Tibial nerve (tissue), 4 donors: ENCODE measurements at places on chromosomes 11 and 22. TPM values are rescaled to one million over a fixed set of nuclear protein-coding genes. Genes with fewer than 3 reads are reported as not detected.
A peak's percentile ranks its signal among the peaks of the same experiment; 100 is the strongest.

Gene FADS2
- 59.2 TPM for total RNA-seq

Gene NCAPH2
- 43.9 TPM for total RNA-seq

Gene MPST
- total RNA-seq: 193 TPM

Gene RTN4R
- total RNA-seq: 6.9 TPM

Gene GGTLC2
- total RNA-seq: not detected

Gene PANX3
- total RNA-seq: not detected

DNA sequence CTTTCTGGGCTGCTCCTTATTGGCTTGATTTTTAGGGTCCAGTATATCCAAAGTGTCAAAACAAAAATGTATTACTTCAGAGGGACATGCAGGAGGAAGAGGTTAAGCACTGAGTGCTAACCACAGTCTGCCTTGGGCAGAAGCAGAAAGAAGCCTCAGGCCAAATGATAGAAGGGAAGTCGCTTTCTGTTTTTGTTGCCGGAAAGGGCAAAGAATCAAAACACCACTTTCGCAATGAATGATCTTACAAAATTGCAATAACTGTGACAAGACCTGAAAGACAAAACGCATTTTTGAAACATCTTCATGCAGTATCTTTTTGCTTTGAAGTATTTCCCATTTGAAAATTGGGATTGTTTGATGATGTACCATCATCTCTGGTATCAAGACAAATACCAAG is 70.1 kb upstream of the PICALM start:
- no peak overlapping the region for H3K27ac ChIP-seq
- no peaks in the 10 kb centered on the region for H3K4me1 ChIP-seq
- H3K4me3 ChIP-seq: no peak overlapping the region
- H3K27me3 ChIP-seq: no peaks in the 10 kb centered on the region
- DNase-seq: no peak
- H3K36me3 ChIP-seq: no peaks in the 10 kb centered on the region

DNA sequence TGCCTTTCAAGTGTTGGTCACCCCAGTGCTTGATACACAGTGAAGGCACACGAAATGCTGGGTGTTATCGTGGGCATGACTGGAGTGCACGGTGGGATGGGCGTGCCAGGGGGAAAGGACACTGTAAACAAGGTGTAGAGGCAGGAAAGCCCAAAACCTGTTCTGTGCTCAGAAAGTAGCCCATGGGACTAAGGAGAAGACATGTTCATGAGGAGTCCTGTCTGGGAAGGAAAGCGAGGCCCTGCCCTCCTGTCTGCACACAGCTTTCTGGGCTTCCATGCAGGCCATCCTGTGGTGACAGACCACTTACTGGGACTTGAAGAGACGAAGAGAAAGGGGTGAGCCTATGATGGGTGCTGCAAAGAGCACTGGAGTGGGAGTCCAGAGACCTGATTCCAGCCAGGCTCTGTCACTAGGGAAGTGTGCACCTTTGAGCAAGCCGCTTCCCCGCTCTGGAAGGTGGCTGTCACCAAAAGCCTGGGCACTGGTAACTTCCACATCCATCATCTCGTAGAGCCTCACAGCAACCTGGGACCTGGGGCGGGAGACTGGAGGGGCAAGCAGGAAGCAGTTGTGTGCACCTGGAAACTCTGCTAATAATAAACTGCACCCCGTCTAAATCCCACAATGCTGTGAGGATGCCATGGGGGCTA is 846 bp upstream of the POU2F3 start:
- no peaks in the 10 kb centered on the region for H3K36me3 ChIP-seq
- no peak for DNase-seq
- H3K4me3 ChIP-seq: no peak overlapping the region
- H3K4me1 ChIP-seq: no peaks in the 10 kb centered on the region
- H3K27ac ChIP-seq: no peak overlapping the region

- H3K36me3 ChIP-seq: no peaks in the 10 kb centered on the region
- peaks cover 20% of the 10 kb centered on the region for H3K4me1 ChIP-seq
- H3K4me3 ChIP-seq: no peak overlapping the region
- H3K27ac ChIP-seq: no peak overlapping the region
- DNase-seq: no peak
- no peaks in the 10 kb centered on the region for H3K27me3 ChIP-seq
These were observed 12.3 kb downstream of the TBX1 start for GRCh38 chr22:19772673-19773469.

GRCh38 chr11:107198490-107199007 is 180.3 kb upstream of the GUCY1A2 start:
- no peaks in the 10 kb centered on the region for H3K36me3 ChIP-seq
- H3K27ac ChIP-seq: no peak overlapping the region
- DNase-seq: no peak
- H3K4me3 ChIP-seq: no peak overlapping the region
- H3K27me3 ChIP-seq: no peaks in the 10 kb centered on the region
- no peaks in the 10 kb centered on the region for H3K4me1 ChIP-seq

GRCh38 chr22:49370627-49371301 is 456.9 kb downstream of the BRD1 start:
- H3K27ac ChIP-seq: no peak overlapping the region
- no peaks in the 10 kb centered on the region for H3K4me1 ChIP-seq
- no peak for DNase-seq
- H3K27me3 ChIP-seq: no peaks in the 10 kb centered on the region
- no peak overlapping the region for H3K4me3 ChIP-seq
- no peaks in the 10 kb centered on the region for H3K36me3 ChIP-seq

DNA sequence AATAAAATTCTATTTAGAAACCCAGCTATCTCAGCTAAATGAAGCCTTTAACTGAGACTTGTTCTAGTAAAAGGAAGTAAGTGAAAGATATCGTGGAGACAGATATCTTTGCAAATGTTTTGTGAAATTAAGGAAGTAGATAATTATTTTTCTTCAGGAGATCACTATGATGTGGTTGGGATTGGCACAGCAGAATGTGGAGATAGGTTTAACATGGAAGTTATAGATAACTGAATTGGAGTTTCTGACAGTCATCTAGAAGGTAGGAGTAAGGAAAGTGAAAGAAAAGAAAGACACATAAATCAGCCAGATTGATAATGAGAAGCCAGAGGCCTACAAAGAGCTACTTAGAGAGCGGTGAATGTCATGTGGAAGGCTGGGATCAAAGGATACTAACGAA is 4.7 kb upstream of the CASP5 start:
- H3K36me3 ChIP-seq: peaks cover 57% of the 10 kb centered on the region
- H3K27ac ChIP-seq: no peak overlapping the region
- H3K4me1 ChIP-seq: no peaks in the 10 kb centered on the region
- H3K27me3 ChIP-seq: no peaks in the 10 kb centered on the region

DNA sequence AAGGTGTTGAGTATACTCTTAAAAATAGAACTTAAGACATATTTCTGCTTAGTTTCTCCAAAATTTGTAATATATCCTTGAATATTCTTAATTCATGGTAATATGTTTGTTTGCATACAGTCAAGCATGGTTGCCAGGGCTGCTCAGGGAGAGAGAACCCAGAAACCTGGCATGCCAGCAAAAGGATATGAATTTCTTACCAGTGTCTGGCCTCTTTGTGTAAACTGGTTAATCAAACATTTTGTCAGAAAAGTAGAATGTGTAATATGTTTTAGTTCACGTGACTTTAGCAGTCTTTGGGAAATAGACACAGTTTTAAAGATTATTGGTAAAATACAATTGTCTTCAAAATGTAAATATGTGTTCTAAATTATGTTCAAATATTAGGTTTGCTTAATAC is 101.6 kb downstream of the AASDHPPT start:
- no peaks in the 10 kb centered on the region for H3K4me1 ChIP-seq
- no peak overlapping the region for H3K27ac ChIP-seq
- no peaks in the 10 kb centered on the region for H3K27me3 ChIP-seq
- DNase-seq: no peak
- no peak overlapping the region for H3K4me3 ChIP-seq

- no peaks in the 10 kb centered on the region for H3K36me3 ChIP-seq
- H3K27ac ChIP-seq: no peak overlapping the region
- no peaks in the 10 kb centered on the region for H3K4me1 ChIP-seq
- no peaks in the 10 kb centered on the region for H3K27me3 ChIP-seq
- no peak overlapping the region for H3K4me3 ChIP-seq
These were observed 11.7 kb downstream of the SLC35C1 start for GRCh38 chr11:45816614-45817013.

GRCh38 chr22:41596776-41597634 is 7.4 kb upstream of the PMM1 start:
- DNase-seq: no peak
- no peak overlapping the region for H3K27ac ChIP-seq
- peaks cover 36% of the 10 kb centered on the region for H3K36me3 ChIP-seq

- H3K36me3 ChIP-seq: no peaks in the 10 kb centered on the region
- H3K4me1 ChIP-seq: peaks cover 37% of the 10 kb centered on the region
- peak overlapping the region; percentile 68 for H3K27ac ChIP-seq
- no peak for DNase-seq
- no peak overlapping the region for H3K4me3 ChIP-seq
- H3K27me3 ChIP-seq: no peaks in the 10 kb centered on the region
These were observed 200.6 kb upstream of the CTSC start for GRCh38 chr11:88538098-88538497.

DNA sequence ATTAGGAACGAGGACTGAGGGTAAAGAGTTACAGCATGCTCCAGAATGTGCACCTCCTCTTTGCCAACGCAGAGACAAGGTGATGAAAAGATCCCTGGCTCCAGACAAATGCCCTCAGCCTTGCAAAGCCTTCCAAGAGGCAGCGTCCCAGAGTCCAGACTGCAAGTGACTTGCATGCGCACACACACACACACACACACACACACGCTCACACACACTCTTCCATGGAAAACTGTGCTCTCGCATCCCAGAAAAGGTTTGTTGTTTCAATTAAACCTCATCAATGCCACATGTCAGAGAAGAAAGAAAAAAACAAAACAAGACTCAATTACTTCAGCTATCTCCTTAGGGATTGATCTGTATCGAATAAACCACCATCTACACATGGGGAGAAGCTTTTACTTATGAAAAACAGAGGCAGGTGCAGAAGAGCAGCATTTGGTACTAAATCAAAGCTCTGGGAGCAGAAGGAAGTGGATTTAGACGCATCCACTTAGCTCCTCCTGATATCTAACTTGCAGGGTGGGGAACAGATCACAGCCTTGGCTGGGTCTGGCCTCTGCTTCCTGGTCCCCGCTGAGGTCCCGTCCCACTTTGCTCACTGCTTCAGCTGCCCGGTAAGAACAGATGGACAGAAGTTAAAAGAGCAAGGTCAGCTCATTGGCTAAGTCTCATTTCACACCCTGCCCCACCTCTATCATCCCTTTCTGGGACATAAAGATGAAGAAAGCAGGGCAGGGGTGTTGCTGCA is 249.8 kb upstream of the BLID start:
- no peak for DNase-seq
- no peak overlapping the region for H3K27ac ChIP-seq
- peaks cover 36% of the 10 kb centered on the region for H3K4me1 ChIP-seq
- H3K36me3 ChIP-seq: no peaks in the 10 kb centered on the region

DNA sequence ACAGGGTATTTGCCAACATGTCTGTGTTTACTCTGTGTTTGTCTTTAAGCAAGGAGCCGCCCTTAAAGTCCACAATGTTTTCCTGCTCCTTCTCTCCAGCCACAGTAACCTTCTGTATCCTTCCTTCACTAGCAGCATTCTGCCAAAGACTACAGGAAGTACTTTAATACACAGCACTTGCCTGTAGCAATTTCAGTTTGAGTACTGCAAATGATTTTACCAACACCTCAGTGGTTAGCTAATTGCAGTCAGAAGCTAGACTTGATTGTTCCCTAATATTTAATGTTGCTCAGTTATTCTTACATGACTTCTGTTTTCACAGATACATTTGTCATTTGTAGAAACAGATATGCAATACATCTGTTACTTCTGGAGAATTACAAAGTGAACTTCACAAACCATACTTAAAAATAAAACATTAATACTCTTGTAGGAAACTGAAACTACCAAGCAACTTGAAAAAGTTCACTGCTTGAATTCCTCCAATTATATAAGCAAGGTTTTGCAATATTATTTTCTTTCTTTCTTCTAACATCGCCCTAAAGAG is 69.1 kb downstream of the FCHSD2 start:
- peaks cover 8% of the 10 kb centered on the region for H3K36me3 ChIP-seq
- H3K4me3 ChIP-seq: no peak overlapping the region
- H3K27ac ChIP-seq: peak overlapping the region; percentile 63
- no peaks in the 10 kb centered on the region for H3K27me3 ChIP-seq

DNA sequence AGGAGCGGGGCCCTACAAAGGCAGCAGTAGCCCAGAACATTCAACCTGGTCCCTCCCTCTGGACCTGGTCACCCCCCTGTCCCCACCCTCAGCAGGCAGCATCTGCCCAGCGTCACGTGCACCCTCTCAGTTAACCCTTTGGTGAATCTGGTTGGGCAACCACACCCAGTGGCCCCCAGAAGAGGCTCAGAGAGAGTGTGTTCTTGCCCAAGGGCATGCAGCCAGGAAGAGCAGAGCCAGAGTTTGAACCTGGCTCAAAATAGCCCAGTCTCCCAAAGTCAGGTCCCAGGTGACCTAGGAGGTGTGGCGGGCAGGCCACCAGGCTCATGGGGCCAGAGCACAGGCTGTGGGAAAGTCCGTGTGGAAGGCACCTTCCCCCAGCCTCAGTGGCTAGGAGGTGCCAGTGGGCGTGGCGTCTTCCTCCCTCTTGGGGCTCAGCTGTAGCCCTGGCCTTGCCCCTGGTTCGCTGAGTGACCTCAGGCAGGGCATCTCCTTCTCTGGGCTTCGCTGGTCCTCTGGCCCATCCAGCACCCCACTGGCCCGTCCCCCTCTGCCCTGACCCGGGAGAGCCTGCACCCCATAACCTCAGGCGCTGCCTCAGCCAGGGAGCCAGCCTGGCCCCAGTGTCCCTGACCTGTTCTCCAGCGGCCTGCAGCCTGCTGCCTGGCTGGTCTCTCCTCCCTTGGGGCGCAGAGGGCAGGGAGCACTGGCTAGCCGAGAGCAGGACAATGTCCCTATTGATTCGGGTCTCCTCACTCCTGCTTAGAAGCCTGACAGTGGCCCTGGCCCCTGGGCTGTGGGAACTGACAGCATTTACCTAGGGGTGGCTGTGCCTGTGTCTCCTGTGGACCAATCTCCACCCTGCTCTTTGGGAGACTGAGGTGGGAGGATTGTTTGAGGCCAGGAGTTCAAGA is 7.0 kb downstream of the ALDH3B1 start:
- H3K36me3 ChIP-seq: no peaks in the 10 kb centered on the region
- H3K27ac ChIP-seq: peak overlapping the region; percentile 57

- H3K4me3 ChIP-seq: peak overlapping the region; percentile 58
- no peak for DNase-seq
- H3K4me1 ChIP-seq: no peaks in the 10 kb centered on the region
- H3K27ac ChIP-seq: no peak overlapping the region
These were observed 1.4 kb downstream of the TRPC6 start for GRCh38 chr11:101582236-101582988.

GRCh38 chr11:12534549-12534948 is 139.7 kb upstream of the TEAD1 start:
- no peak overlapping the region for H3K4me3 ChIP-seq
- no peak for DNase-seq
- no peak overlapping the region for H3K27ac ChIP-seq
- no peaks in the 10 kb centered on the region for H3K27me3 ChIP-seq
- H3K4me1 ChIP-seq: peaks cover 16% of the 10 kb centered on the region

GRCh38 chr11:73625696-73626318 is 20.6 kb upstream of the PLEKHB1 start:
- H3K4me3 ChIP-seq: peak overlapping the region; percentile 1
- no peaks in the 10 kb centered on the region for H3K36me3 ChIP-seq
- DNase-seq: peak; percentile 73
- no peaks in the 10 kb centered on the region for H3K4me1 ChIP-seq
- no peak overlapping the region for H3K27ac ChIP-seq
